ENCODE measurements at places on chromosomes 1 and 21.
A peak's percentile ranks its signal among the peaks of the same experiment; 100 is the strongest.

DNA sequence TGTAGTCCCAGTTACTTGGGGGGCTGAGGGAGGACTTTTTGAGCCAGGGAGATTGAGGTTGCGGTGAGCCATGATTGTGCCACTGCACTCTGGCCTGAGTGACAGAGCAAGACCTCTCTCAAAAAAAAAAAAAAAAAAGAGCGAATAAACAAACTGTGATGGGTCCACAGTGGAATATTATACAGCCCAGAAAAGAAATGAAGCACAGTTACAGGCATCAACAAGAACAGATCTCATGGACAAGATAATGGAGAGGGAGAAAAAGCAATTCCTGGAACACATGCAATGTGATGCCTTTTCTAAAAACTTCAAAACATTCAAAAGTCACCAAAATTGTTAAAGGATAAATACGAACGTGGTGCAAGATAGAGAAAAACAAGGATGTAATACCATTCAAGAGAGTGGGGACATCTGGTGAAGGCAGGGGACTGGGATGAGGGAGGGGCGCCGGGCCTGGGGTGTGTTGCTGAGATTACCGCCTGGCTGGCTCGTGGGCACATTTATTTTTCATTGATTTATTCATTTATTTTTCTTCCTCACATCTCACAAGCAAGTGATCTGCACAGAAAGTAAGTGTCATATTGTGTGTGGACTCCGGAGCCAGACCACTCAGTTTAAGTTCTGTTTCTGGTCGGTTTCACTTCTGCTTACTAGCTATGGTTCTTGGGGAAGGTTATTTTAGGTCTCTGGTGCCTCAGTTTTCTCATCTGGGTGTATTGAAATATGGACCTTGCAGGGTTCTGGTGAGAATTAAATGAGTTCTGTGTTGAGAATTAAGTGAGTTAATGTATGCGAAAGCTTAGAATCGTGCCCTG, 30.1 kb downstream of the ABCG1 start:
- peak; percentile 58 for DNase-seq

GRCh38 chr1:47738560-47739182, 258.5 kb downstream of the TRABD2B start:
- DNase-seq = no peak

- no peak for DNase-seq
Measured at GRCh38 chr1:184647471-184647870, 107.2 kb downstream of the EDEM3 start.

DNA sequence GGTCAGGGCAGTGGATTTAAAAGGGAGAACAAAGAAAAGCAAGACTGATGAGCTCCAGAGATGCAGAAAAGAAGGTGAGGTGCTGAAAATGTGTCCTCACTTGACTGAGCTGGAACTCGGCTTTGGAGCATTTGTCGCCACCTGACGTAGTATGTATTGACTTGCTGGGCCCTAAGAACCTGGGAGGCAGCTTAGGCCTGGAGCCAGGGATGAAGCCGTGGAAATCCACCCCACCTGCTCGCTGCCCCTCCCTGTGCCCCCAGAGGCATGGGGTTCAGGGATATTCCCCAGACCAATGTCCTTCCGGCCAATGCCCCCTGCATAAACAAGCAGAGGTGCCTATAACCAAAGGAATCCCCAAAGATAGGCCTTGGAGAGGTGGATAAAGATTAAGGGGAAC, 14.3 kb downstream of the MRAP start:
- no peak for DNase-seq

DNA sequence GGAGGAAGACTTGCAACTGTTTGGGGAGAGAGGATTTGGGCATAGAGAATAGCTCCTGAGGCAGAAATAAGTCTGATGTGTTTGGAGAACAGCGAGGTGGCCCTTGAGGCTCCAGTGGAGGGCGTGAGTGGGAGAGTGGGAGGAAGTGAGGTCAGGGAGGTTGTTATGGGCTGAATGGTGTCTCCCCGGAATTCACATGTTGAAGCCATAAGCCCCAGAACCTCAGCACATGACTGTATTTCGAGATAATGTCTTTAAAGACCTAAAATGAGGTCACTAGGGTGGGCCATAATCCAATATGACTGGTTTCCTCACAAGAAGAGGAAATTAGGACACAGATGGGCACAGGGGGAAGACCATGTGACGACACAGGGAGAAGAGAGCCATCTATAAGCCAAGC, 17.9 kb upstream of the APP start:
- no peak for DNase-seq

DNA sequence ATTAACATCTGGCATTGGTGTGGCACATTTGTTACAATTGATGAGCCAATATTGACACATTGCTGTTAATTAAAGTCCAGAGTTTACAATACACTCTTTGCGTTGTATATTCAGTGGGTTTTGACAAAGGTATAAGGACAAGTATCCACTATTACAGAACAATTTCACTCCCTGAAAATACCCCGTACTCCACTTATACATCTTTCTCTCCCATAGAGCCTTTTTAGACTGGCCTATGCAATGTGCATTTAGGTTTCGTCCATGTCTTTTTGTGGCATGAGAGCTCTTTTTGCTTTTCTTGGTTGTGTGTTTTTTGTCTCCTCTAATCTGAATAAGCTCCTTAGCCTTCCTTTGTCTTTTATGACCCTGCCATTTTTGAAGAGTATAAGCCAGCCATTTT, 40.6 kb upstream of the TSNAX start:
- DNase-seq = no peak

DNA sequence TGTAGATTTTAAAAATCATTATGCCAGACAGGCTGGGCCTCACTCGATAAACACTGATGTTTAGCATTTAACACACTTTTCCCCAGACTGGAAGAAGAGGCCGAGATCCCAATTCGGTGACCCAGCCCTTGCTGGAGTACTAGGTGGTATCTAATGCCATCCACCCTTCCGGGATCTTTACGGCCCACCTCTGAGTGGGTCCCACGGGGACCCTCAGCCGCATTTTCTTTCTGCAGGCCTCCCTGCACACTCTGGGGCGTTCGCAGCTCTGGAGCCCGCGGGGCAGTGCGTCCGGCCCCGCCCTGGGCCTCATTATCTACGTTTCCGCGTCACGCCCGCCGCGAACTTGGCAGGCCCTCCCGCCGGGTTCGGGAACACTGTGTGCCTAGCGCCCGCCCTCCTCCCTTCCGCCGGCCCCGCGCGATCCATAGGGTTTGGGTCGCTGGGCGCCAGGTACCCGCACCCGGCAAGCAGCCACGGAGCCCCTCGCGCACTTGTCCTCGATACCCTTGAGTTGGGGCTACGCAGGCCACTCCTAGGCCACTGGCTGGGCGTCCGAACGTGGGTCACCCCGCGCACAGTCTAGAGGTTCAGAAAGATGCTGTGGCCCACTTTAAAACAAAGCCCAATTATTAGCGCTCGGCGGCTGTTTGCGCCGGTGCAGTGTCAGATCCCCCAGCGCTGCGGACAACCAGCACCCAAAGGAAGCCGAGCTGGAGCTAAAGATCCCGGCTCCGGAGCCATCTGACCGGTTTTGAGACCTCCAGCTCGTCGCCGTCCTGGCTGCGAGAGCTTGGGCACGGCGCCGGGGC, 950 bp upstream of the EVA1C start:
- no peak for DNase-seq

- no peak for DNase-seq
Measured at GRCh38 chr1:90876101-90876500, 145.7 kb downstream of the ZNF644 start.

DNA sequence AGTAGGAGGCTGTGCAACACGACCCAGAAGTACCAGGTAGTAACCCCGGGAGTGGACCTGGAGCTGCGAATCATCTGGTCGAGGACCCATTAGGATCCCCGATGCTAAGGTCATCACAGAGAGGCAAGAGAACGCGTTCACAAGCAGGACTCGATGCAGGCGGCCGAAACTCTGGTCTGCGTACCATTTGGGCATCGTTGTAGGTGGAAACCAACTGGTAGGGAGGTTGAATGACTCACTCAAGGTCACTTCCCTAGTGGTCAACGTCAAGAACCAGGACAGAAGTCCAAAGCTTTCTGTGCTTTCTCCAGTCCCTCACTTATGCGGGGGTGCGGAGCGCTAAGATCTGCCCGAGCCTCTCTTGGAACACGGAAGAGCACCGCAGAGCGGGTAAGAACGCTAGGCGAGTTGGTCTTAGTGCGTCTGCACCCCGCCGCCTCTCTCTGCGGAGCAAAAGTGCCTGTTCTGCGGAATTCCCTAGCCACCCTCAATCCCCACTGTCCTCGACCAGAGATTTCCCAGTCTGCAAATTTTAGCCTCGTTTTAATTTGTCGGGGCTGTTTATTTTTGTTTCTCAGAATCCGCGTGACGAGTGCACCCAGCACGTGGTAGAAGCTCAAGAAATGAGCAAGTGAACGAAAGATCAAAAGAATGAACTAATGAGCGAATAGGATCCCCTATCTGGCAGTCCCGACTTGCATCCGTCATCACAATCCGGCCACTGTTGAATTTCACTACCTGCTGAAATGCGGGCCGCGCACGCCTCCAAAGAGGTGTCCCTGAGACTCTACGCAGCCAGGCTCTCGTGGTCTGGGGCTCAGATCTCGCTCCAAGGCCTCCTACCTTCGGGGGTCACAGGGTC, 12.2 kb downstream of the HLX start:
- no peak for DNase-seq

GRCh38 chr1:115317101-115318012, 20.7 kb downstream of the NGF start:
- no peak for DNase-seq

DNA sequence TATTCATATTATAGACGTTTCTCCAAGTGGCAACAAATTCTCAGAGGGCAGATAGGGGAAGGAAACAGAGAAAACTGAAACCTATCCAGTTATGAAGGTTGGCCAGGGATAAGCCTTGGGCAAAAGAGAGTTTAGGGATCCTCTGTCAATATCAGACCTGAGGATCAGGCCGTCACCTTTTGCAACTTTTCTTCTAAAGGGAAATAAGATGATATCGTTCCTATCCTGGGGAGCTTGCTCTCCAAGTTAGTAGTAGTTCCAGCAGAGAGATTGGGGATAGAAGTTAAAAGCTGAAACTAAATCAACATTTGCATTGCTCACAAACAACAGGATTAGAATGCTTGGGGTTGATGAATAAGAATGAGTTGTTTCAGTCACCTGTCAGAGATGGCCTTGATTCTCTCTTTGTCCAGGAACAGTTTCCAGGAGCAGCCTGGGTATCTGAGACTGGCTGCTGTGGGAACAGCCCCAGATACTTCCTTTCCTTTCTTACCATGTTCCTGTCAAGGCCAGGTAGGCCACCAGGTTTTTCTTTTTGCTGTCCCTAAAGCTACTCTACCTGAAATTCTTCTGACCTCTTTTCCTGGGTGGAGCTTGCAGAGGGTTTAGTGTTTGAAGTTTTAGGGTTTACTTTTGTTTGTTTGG, 2.5 kb downstream of the RIIAD1 start:
- no peak for DNase-seq

GRCh38 chr1:155871390-155871789, 12.0 kb downstream of the SYT11 start:
- no peak for DNase-seq

DNA sequence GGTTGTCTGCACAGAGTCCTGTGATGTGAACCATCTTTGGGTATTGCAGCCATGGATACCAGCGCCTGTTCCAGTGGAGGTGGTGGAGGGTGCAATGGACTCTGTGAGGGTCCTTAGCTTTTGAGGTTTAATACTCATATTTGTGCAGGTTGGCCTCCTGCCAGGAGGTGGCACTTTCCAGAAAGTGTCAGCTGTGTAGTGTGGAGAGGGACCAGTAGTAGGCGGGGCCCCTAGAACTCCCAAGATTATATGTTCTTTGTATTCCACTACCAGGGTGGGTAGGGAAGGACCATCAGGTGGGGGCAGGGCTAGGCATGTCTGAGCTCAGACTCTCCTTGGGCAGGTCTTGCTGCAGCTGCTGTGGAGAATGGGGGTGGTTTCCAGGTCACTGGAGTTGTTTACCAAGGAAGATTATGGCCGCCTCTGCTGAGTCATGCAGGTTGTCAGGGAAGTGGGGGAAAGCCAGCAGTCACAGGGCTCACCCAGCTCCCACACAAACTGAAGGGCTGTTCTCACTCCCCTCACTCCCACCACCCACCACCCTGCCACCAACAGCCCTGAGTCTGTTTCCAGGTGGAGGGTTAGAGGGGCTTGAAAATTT, 31.2 kb upstream of the ZNF678 start:
- no peak for DNase-seq
